Heart left ventricle (tissue), 16 donors: ENCODE measurements at places on chromosomes 6 and 20.

GRCh38 chr6:57242505-57242904 is 20.4 kb upstream of the RAB23 start:
- DNase-seq = no peak

DNA sequence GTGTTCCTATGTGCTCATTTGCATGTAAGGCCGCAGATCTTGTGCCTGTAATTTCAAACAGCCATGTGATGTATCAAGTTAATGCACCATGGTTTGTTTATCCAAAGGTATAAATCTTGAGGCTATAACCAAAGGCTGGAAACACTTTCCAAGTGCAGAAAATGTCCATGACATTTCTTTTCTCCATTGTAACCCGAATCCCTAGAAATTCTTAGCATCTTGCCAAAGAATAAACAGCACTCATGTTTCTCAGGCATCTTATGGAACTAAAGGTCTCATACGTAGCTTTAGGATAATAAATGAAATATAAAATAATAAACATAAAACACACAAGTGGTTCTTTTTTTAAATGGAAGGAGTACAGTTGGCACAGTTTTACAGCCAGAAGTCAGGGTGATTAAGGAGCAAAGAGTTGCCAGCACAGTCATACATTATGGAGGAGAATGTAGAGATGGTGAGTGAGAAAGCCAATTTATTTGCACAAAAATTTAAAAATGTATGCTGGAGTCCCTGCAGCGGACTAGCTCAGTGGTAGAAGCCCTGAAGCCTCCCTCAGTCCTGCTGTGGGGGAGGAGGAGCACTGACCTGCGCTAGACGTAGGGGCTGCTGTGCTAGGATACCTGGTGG is 18.0 kb downstream of the CDH26 start:
- DNase-seq = no peak

GRCh38 chr6:87731818-87732661 is 30.0 kb upstream of the AKIRIN2 start:
- DNase-seq = peak; percentile 92

- DNase-seq = no peak
These were observed 64.5 kb downstream of the REPS1 start for GRCh38 chr6:138923561-138923960.

DNA sequence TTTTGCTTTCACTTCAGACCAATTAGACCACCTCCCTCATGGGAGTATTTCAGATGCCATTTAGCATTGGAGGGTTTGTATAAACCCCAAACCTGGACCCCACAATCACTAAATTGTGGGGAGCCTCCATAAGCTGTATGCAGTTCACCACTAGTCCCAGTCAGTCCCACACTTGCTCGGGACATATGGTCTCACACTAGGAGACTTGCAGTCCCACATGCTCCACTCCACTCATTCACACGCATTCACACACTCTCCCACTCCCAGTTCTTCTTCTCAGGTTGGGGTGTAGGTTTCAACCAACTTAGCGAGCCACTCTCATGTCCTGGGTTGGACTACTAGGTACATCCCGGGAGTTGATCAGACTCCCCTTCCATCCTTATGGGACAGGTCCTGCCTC is 84.5 kb upstream of the GPR6 start:
- DNase-seq = no peak

DNA sequence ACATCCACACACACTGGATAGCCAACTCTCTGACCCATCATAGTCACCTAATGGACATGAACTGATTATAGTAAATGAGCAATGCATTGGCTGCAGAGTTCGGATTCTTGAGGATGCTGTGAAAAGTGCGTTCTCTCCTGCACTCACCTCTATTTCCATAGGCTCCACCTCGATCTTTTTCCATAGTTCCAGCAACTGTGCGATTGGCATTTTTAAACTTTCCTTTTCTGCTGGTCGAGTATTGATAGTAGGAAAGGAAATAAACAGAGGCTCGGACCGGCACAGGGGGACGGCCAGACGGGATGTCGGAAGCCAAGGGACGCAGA is 94.4 kb downstream of the RNASET2 start:
- DNase-seq = no peak

GRCh38 chr6:158485431-158485830 is 74.5 kb upstream of the TMEM181 start:
- DNase-seq = no peak

GRCh38 chr20:6130045-6130444 is 7.2 kb upstream of the FERMT1 start:
- no peak for DNase-seq

- DNase-seq = no peak
These were observed 19.5 kb downstream of the TFEB start for GRCh38 chr6:41715795-41716515.

- peak; percentile 76 for DNase-seq
These were observed 675.9 kb upstream of the CITED2 start for GRCh38 chr6:140050101-140050995.

DNA sequence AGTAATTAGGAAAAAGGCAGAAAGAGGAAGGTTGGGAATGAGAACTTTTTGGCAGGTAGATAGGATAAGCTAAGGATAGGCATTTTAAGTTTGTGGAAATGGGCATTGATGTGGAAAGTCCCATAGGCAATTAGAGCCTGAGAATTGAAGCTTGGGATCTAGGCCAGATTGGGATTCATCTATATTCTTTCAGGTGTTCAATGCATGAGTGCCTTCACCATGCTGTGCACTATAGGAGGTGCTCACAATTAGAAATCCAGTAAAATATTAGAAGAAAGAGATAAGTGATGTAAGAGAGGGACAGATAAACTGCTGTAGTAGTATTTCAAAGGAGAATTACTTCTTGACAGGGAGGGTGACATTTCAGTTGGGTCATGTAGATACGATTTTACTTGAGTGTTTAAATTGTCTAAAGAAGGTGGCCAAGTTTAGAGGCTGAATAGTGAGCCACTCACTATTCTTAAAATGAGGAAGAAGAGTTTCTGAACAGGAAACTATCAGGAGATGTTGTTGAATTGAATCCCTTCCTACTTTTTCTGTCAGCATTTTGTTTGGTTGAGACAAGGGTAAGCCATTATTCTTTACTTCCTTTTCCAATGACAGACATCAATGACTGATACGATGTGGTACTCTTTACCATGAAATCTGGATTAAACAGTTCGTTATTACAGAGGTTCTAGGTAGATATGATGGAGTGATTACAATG is 31.0 kb upstream of the CTAGE9 start:
- no peak for DNase-seq

DNA sequence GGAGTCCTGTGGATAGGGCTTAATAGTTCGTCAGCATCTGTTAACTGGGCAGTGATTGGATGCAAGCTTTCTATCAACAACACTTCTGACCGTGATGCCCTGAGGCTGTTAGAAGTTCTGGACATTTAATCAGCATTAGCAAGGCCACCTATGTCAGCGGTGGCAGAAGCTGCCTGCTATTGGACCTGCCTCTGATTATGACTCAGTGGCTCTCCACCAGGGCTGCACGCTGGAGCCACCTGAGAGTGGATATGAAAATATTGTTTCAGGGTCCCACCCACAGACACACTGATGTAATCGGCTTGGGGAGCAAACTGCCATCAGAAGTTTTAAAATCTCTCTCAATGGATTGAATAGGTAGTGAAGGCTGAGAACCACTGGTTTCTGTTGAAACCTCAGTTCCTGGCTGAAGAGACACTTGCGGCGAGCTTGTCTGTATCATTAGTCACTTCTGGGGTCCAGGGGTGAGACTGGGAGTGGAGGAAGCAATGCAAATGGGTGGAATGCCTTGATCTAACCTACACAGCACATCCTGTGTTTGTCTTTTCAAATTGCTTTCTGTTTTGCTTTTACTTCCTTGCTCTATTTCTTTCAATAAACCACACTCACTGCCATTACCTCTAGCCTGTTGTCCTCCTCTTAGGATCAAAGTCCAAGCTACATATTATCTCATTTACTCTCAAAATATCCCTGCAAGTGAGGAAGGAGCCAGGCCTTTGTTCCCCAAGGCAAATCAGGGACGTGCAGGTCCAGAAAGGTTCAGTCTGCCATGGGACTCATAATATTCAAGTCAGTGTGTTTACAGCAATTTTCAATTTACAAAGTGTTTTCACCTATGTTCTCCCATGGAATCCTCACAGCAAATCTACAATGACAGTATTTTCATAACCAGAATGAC is 4.2 kb downstream of the CLIC5 start:
- no peak for DNase-seq

GRCh38 chr6:77456531-77457248 is 6.6 kb downstream of the HTR1B start:
- peak; percentile 66 for DNase-seq

GRCh38 chr20:8646716-8647115 is 422.2 kb upstream of the PLCB4 start:
- no peak for DNase-seq

GRCh38 chr20:32052090-32052777 is at the start of gene HCK:
Gene HCK (plus strand): TSS chr20:32052242.
- DNase-seq = peak; percentile 52

DNA sequence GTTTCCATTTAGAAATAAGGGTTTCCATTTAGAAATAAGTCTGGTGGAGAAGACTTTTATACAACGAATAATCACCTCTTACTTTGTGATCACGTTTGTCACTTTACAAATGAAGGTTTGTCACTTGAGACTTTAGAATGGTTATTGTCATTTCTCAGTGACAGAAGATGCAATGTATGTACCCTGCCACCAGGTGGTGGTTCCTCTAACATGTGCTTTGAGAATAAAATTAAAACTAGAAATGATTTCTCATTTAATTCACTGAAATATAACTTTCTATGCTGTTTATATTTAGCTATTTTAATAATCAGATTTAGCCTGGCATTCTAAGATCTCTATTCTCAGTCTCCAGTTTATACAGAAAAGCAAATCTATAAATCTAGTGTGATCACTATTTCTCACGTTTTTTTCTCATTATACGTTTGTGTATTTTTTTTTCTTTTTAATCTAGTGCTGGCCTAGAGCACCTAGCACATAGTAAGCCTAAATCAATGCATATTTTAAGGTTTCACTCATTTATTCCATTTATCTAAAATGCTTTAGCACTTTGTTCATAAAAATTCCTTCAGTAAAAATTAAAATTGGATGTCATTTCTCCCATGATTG is 57.4 kb upstream of the TFAP2D start:
- no peak for DNase-seq

- no peak for DNase-seq
These were observed 227.9 kb downstream of the LAMA2 start for GRCh38 chr6:129110690-129111343.

DNA sequence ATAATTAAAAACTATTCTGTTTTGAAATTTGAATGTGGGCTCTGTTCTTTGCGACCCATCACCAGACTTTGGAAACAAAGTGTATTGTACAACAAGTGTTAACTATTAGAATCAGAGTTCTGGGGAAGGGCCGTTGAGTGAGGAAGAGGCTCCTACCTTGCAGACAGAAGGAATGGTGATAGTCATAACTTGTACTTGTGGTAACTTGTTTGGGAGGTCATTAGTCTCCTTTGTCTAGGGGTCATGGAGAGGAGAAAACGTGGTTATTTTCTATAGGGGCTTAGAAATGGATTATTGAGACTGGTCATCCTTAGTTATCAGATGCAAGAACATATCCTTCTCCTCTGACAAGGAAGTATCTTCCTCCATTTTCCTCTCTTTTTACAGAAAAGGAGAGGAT is 174.8 kb downstream of the BMP2 start:
- no peak for DNase-seq

DNA sequence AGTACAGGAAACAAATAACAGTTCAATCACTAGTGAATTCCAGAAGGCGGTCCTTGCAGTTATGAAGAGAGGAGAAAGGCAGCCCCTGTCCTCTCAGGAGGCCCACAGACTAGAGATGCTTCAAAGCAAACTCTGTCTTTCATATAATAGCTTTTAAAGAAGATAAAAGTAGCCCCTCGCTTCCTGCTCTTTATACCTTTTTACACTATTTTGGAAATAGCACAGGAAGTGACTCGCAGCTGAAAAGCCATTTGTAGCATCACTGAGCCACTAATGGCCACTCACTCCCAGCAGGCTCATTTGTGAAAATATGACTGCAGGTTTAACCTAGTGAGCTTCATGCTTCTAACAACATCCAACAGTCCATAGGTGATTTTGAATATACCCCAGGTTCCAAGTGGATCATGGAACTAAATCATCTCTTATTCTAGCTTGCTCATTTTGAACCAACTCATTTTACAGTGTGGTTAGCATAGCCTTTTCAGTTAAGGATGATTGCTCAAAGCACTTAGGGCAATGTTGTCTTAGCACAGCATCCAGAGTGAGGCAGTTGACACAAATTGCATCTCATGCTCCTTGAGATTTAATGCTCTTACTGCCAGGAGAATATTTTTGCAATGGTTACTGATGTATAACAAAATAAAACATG is 136.0 kb upstream of the NRSN1 start:
- DNase-seq = no peak

DNA sequence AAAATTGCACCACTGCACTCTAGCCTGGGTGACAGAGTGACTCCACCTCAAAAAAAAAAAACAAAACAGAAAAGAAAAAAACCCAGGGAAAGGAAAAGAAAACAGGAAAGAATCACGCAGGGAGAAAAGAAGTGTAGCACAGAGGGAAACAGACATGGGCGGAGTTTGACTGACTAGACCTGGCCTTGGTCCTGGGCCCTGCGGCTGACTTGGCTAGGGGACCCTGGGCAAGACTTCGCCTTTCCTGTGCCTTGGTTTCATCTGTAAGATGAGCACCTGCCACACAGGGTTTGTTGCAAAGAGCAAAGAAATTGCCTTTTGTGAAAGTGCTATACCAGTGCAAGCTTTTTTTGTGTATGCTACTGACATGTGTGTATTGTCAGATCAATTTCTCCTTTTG is 71.3 kb upstream of the KCNG1 start:
- DNase-seq = no peak

DNA sequence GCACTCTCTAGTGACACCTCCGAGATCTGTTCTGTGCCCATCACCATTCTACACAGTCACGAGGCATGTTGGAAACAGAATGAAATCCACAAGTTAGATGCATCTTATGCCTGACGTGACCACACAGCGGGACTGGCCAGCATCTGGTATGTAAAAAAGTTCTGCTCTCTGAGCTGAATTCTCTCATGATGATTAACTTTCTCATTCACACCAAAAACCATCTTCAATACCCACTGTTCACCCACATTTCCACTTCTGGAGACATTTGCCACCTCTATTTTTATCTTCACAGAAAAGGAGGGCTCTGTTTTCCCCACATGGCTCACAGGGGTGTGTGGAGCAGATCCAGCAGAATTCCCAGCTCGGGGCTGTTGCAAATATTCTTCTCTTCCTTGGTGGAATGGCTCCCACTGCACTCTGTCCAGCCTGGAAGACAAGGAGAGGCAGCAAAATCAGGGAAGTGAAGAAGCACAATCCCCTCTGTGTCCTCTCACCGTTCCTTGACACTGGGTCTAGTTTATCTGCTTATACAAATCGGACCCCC is 303.4 kb downstream of the TAF4 start:
- DNase-seq = no peak
